Hematopoietic multipotent progenitor cell treated with erythropoietin and hydrocortisone succinate and interleukin-3 and kit ligand, for 4 days (in vitro differentiated cells): ENCODE measurements at places on chromosomes 12 and 14.

DNA sequence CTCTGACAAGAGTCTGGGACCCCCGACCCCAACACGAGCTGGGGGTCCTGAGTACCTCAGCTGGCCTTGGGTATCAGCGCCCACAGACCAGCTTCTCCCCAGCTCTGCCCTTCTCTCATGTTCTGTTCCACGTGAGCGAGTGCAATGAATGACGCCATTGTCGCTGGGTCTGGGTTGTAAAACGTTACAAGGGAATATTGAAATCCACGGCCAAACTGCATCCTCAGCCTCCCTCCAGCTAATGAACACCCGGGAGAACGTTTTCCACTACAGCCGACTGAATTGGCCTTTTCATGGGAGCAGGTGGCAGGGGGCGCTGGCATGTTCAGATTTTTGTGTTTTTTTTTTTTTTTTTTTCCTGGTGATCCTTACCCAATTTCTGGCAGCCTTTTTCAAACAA is 34.7 kb downstream of the TBX5 start:
- DNase-seq, result no peak

- DNase-seq, result no peak
Measured at GRCh38 chr12:93056971-93057535, 128.0 kb upstream of the EEA1 start.

- no peak for DNase-seq
Measured at GRCh38 chr14:67575684-67576083, 24.4 kb downstream of the PIGH start.

DNA sequence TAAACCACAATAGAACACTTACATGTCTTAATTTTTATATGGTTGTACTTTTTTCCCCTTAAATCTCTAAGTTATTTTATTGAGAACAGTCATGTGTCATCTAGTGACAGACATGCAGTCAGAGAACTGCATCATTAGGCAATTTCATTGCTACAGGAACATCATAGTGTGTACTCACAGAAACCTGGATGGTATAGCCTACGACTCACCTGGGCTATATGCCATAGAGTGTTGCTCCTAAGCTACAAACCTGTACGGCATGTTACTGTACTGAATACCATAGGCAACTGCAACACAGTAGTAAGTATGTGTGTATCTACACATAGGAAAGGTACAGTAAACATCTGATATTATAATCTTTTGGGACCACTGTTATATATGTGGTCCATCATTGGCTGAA is 557.6 kb downstream of the PRKD1 start:
- no peak for DNase-seq

- DNase-seq, result peak; percentile 74
Measured at GRCh38 chr14:76456200-76456599, 80.3 kb downstream of the ESRRB start.

DNA sequence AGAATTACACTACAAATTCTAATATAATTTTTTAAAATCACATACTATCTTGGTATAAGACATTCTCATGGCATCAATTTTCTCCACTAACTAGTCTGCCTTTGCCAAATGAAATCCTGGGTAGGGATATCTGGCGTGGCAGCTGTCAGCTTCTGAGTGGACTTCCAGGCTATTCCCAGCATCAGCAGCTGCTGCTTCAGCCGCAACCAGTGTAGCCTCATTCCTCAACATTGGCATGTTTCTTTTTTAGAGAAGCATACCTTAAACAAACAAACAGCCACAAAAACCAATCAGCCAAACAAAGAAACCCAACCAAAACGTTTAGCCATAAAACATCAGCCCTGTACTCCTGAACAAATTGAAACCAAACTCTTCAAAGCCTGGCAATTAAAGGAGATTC is 235.8 kb downstream of the SSPN start:
- no peak for DNase-seq

- DNase-seq, result no peak
Measured at GRCh38 chr12:130579231-130579630, 136.9 kb downstream of the RIMBP2 start.

- peak; percentile 56 for DNase-seq
Measured at GRCh38 chr14:59631237-59631636, 54.6 kb upstream of the CCDC175 start.

GRCh38 chr12:91140026-91140931 is 29.0 kb upstream of the LUM start:
- DNase-seq, result no peak

- peak; percentile 24 for DNase-seq
Measured at GRCh38 chr12:24996102-24996797, 47.3 kb upstream of the BCAT1 start.
